CMK (cell line): ENCODE measurements at places on chromosomes 16 and 17.

GRCh38 chr17:81911969-81912368, 770 bp upstream of the PCYT2 start:
- DNase-seq, result no peak

GRCh38 chr17:56870081-56870651, 36.2 kb downstream of the DGKE start:
- no peak for DNase-seq

- no peak for DNase-seq
These were observed 2.9 kb upstream of the KATNB1 start for GRCh38 chr16:57732714-57733113.

DNA sequence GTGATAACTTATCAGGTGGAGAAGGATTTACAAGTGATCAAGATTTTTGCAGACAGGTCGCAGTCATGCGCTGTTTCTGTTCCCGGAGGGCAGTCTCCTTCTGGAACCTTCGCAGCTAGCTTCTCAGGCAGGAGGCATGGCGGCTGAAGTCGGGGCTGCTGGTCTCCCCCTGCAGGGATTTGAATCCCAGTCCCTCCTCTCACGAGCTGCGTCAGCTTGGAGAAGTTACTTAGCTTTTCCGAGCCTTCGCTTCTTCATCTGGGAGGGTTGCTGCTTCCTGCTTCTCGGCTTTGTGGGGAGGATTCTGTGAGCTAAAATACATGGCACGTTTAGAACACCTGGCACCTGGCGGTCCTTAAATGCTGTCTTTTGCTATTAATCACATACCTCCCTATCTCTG, 287.8 kb upstream of the FOXF1 start:
- DNase-seq, result no peak

- no peak for DNase-seq
These were observed 56.7 kb upstream of the TOB1 start for GRCh38 chr17:50922721-50923405.

GRCh38 chr17:64146418-64147109, 16.6 kb upstream of the ERN1 start:
- DNase-seq, result no peak

- DNase-seq, result no peak
These were observed 1.8 kb downstream of the PAM16 start for GRCh38 chr16:4349332-4349731.

- DNase-seq, result no peak
These were observed 3.4 kb downstream of the CHST6 start for GRCh38 chr16:75491876-75492275.

GRCh38 chr16:1828645-1829410, 1.8 kb downstream of the FAHD1 start:
- no peak for DNase-seq

GRCh38 chr17:50484386-50485155, 5.9 kb downstream of the RSAD1 start:
- DNase-seq, result no peak

GRCh38 chr17:8944748-8945147, 20.8 kb downstream of the PIK3R5 start:
- no peak for DNase-seq

GRCh38 chr17:50206604-50207293, 5.3 kb upstream of the COL1A1 start:
- no peak for DNase-seq

DNA sequence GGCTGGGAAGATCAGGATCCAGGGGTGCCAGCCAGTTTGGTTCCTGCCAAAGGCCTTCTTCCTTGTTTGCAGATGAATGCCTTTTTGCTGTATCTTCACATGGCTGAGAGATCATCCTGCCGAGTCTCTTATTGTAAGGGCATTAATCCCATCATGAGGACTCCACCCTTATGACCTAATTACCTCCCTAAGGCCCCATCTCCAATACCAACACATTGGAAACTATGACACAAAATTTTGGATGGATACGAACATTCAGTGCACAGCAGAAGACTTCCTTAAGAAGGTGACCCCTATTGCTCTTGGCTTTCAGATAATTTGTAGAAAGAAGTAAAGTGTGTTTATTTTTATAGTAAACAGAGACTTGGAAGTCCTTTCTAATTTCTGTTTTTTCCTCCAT, 1164.7 kb upstream of the CDH8 start:
- DNase-seq, result no peak

DNA sequence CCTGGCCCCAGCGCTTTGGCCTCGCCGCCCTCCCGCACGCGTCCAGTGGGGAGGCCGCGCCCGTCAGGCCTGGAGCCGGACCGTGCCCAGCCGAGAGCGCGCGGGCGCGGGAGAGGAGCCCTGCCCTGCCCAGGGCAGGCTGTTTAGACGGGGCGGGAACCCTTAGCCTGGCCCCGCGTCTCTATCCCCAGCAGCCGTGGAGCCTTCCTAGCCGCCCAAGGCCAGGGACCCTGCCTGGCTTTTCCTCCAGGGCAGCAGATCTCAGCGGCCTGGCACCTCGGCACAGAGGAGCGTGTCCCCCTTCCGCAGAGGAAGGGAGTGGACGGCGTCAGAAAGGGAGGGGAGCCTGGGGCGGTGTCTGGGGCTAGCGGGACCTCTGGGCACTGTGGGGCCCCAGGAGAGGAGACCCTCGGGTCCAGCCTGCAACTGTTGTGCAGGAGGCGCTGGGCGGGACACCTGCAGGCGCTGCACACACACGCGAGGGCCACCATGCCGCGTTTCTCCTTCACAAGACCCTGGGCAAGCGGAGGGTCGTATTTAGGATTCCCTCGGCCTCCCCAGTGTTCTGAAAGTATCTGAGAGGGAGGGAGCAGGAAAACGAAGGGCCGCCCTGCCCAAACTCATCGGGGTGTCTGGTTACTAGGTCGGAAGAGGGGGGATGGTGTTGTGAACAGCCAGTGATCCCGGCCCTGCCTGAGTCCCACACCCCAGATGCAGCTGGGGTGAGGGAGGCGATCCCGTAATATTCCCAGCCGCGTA, 2.3 kb upstream of the NPTX1 start:
- no peak for DNase-seq

DNA sequence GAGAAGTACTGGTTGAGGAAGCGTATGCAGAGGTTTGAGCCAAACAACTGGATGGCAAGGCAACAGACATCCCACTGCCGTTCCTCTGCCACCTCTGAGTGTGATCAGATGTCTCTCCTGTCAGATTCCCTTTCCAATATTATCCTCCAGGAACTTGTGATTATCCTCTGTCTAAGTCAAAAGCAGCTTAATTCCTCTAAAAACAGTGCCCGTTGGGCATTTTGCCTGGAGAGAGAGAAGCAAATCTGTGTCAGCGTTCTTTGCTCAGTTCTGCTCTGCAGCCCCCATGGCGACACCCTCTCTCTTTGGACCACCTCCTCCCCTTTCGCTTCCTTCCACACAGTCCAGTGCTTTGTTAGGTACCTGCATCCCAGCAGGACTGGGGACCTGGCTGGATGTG, 56.1 kb upstream of the TBX2 start:
- no peak for DNase-seq

DNA sequence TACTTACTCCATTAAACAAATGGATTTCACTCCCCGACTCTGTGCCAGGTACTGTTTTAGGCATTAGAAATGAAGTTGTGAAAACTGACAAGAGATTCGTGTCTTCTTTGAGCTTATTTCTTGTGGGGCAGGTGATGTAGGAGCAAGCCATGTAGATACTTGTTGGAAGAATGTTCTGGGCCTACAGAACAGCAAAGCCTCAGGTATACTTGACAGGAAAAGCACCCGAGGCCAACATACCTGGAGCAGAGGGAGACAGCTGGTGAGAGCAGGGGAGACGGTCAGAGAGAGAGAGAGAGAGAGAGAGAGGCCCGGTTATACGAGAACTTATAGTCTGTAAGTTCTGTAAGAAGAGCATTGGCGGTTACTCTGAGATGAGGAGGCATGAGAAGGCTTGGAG, 110.8 kb downstream of the FTO start:
- no peak for DNase-seq

DNA sequence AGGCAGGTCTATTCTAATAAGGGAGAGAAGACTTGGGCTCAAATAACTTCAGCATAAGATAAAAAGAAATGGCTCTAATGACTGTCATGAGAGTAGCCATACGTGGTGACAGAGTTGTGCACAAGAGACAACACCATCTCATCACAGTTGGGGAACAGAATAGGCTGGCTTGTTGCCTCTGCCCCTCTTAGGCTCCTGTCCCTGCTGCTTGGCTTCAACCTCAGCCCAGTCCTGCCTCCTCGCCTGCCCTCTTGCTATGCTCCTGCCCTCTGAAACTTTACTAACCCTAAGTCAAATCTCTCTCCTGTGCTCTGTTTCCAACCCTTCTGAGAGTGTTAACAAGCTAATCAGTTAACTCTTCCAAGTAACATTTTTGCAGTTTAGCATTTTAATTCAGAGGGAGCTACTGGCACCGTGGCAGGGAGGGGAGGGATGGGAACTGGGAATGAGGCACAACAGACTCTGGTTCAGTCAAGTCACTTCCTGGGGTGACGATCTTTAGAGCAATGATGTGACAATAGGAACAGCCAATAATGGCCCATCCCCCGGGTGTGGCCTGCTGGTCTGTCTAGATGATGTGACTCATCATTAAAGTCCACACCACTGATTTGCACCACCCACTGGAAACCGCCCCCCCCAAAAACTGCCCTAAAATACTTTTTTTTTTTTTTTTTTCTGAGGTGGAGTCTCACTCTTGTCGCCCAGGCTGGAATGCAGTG, 35.5 kb downstream of the DNAH17 start:
- DNase-seq, result no peak

- no peak for DNase-seq
These were observed 4.6 kb downstream of the ZSCAN10 start for GRCh38 chr16:3094289-3095027.

DNA sequence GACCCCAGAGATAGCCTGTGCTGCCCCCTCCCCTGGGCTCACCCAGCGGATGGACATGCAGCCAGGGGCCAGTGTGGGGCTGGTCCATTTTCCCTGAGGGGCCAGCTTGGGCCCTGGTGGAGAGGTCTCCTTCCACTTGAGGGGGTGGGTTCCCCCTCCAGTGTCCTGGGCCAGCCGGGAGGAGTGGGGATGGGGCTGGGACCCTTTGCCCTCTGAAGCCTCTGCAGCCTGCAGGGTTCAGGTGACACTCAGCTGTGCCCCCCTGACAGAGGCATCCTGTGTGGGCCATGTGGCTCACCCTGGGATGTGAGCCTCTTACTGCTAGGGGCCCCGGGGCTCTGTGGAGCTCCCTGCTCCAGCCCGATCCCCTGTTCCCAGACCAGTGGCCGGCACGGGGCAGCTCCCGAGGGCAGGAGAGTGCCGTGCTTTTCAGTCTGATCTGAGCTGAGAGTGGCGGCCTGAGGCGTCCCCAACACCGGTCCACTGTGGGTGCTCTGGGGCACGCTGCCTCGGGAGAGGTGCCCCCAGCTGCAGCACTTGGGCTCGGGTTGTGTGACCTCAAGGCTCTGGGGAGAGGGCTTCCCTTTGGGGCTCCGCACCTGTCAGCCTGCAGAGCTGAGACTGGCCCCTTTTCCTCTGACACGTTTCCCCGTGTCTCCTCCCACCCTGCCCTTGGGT, 439 bp upstream of the GNG13 start:
- DNase-seq, result no peak

DNA sequence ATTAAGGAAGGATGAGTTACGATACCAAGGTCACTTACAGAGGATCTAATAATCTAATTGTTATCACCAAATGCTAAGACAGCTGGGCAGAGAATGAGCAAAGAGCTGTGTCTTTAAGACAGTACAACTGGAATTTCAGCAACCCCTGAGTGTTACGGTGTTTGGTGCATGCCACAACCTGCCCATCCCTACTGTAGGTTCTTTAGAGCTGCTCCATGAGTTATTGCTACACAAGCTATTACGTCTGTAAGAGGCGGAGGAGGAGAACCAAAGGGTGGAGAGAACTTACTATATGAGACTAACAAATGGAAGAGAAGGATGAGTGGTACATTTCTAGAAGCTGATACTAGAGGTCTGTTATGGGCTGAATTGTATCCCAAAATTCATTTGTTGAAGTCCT, 14.2 kb upstream of the C17orf78 start:
- no peak for DNase-seq

GRCh38 chr17:77428749-77429368, 288.1 kb downstream of the SEC14L1 start:
- no peak for DNase-seq

DNA sequence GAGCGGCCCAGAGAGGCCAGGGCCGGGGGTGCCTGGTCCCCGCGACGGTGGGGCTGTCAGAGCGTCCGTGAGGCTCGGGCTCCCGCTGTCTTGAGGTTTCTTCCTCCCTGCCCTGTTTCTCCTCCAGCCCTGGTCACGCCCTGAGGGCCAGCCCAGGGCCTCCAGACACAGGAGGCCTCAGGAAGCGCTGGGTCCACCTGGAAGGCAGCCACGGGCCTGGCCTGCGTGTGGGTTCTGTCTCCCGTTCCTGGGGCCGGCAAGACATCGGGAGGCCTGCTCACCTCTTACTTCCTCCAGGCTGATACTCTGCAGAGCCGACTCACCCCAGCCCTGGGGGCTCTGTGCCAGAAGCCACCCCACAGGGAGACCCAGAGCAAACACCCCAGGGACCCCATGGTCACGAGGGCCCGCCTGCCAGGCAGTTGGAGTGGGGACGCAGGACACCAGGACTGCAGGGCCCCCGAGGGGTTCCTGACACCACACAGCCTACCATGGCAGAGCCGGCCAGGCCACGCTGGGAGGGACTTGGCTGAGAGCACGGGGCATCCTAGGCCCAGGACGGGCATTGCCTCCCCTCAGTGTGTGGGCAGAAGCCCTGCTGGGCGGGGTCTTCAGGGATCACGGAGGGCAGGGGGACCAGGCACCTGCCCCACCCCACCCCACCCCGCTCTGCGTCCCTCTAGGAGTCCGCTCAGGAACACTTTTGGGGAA, 18.9 kb upstream of the CACNA1H start:
- DNase-seq, result no peak

- peak; percentile 54 for DNase-seq
These were observed 935 bp downstream of the USP32 start for GRCh38 chr17:60390925-60391470.

DNA sequence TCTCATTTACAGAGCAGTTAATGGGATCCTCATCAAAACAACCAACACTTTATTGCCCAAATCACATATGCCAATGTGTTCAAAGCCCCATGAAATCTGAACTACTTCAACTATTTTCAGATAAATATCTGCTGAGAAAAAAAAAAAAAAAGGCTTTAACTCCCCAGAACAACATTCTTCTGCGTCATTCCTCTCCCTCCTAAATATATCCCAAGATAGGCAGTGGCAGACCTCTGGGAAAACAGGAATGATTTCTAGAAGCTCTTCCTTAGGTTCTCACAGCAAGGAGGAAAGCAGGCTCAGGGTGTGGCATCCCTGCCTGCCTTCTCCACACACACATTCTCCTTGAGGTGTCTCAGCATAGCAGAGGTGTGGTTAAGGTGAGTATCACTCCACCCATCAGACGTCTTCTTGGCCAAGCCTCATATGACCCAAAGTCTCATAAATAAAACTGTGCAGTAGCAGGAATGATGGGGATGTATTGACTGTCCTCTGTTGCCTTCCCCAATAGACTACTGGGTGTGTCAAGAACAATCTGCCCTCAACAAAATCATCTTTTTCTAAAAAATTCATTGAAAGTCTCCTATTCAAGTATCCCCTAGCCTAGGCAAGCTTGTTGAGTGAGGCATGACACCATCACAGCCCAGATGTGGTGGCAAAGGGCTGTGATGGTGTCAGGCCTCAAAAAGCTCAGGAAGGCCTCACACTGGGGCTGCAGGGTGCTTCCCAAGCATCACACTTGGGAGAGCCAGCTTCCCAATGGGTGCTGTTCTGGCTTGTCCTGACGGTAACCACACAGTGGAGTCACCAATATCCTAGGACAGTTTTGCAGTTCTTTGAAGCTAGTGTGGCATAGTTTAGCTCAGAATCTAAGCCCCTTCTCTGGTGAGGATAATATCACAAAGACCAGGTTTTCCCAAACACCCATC, 135.4 kb upstream of the SOX9 start:
- DNase-seq, result no peak
